ENCODE measurements at places on chromosomes 1 and 21.

GRCh38 chr21:38861989-38862683 is 56.4 kb downstream of the ETS2 start:
- H3K4me1 ChIP-seq: peaks cover 12% of the 10 kb centered on the region
- no peak overlapping the region for H3K27ac ChIP-seq
- H3K4me3 ChIP-seq: no peak overlapping the region
- DNase-seq: no peak

DNA sequence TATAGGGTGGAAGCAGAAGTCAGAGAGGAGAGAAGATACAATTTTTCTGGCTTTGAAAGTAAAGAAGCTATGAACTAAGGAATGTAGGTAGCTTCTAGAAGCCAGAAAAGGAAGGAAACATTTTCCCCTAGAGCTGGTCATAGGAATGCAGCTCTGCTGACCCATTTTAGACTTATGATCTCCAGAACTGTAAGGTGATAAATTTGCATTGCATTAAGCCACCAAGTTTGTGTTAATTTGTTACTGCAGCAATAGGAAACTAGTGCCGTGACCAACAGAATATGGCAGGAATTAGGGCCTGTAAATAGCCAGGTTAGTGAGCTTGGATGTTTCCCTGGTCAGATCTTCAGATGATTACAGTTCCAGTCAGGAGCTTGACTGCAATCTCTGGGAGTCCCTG is 244.3 kb upstream of the C1orf105 start:
- H3K4me1 ChIP-seq: no peaks in the 10 kb centered on the region
- no peaks in the 10 kb centered on the region for H3K36me3 ChIP-seq
- H3K4me3 ChIP-seq: no peak overlapping the region

DNA sequence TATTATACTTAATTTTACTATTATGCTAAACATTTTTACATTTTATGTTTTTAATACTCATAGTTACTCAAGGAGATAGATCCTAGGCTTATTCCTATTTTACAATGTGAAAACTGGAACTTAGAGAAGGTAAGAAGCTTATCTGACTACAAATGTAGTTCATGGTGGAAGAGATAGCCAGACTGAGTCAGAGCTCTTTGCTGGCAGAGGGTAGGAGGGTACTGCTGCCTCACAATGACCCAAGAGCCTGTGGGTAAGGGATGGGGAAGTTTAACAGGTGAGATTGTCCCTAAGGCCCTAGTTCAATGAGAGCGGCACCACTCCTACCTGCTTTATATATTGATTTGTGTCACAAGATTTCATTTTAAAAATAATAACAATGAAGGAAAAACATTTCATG is 34.1 kb upstream of the NEK7 start:
- H3K4me1 ChIP-seq: no peaks in the 10 kb centered on the region
- no peak overlapping the region for H3K27ac ChIP-seq
- DNase-seq: no peak
- H3K27me3 ChIP-seq: no peaks in the 10 kb centered on the region
- no peaks in the 10 kb centered on the region for H3K36me3 ChIP-seq
- H3K4me3 ChIP-seq: no peak overlapping the region

GRCh38 chr1:86704972-86705664 is 742 bp downstream of the SH3GLB1 start:
- H3K27me3 ChIP-seq: peaks cover 3% of the 10 kb centered on the region
- peak overlapping the region; percentile 99 for H3K4me3 ChIP-seq
- peaks cover 35% of the 10 kb centered on the region for H3K4me1 ChIP-seq
- peak overlapping the region; percentile 98 for H3K27ac ChIP-seq
- no peak for DNase-seq

DNA sequence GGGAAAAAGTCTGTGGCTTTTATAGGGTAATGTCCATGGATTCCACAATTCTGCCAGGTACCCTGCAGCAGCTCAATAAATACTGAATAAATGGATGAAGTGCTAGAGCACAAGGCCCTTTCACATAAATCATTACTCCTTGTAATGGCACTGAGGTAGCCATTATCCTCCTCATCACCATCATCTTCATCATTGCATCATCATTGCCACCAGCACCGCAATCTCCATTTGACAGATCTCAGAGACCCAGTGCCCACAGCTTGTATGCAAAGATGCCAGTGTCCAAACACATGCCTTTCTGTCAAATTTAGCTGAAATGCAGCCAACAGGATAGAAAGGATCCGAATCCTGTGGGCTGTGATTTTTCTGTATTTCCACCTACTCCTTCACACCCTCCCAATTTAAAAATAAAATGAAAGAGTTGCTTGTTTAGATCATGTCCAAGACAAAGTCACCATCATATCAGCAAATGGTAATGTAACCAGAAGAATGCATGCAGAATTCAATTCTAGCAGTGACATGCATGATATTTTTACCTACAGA is 17.4 kb downstream of the DAB1 start:
- H3K4me3 ChIP-seq: no peak overlapping the region
- DNase-seq: no peak
- no peaks in the 10 kb centered on the region for H3K36me3 ChIP-seq
- H3K27me3 ChIP-seq: no peaks in the 10 kb centered on the region

- H3K27ac ChIP-seq: no peak overlapping the region
- H3K36me3 ChIP-seq: no peaks in the 10 kb centered on the region
- peak overlapping the region; percentile 44 for H3K4me3 ChIP-seq
Measured at GRCh38 chr1:21511579-21512522, 2.6 kb downstream of the ALPL start.

DNA sequence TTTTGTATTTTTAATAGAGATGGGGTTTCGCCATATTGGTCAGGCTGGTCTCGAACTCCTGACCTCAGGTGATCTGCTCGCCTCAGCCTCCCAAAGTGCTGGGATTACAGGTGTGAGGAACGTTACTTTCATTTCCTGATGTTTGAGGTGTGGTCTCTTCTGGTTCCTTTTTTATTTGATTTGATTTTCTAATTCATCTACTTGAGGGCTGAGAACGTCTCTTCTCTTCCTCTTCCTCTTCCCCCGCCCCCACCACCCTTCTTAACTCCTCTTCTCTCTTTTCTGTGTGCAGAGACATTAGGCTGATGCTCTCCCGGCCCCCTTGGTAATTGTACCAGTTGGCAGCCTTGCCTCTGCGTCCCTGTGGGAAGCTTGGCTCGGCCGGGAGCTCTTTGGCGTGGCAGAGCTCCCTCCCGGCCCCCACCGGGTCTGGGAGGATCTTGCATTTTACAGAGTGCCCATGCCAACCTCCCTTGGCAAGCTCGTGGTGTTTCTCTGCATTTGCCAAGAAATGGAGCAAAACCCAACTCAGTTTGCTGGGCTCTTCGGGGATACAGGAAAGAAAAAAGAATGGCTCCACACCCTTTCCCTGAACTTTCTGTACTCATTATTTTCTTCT is 19.9 kb downstream of the CRYAA start:
- H3K4me1 ChIP-seq: no peaks in the 10 kb centered on the region
- H3K27me3 ChIP-seq: peaks cover 13% of the 10 kb centered on the region
- no peak overlapping the region for H3K4me3 ChIP-seq
- no peak overlapping the region for H3K27ac ChIP-seq

All from neural crest cell (in vitro differentiated cells).